ENCODE measurements at places on chromosomes 2 and 18.

GRCh38 chr2:146003337-146003736 is 1483.4 kb upstream of the ZEB2 start:
- DNase-seq = no peak

- no peak for DNase-seq
These were observed 43.4 kb downstream of the FAM98A start for GRCh38 chr2:33555681-33556080.

DNA sequence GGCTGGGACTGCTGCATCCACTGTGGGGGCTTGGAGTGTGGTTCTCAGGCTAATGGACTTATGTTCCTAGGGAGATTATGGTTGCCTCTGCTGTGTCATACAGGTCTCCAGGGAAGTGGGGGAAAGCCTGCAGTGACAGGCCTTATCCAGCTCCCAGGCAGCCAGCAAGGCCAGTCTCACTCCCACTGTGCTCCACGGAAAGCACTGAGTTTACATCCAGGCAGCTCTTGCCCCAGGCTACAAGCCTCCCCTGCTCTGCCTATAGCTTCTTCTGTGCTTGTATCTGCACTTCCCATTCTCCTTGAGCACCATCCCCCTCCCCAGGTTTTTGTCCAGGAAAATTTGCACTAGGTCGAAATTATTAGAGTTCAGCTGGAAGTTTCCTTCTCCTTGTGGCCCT is 231.9 kb downstream of the ZRANB3 start:
- no peak for DNase-seq

GRCh38 chr2:160075171-160075570 is 12.8 kb upstream of the PLA2R1 start:
- DNase-seq = peak; percentile 30

GRCh38 chr2:170816504-170817092 is at the start of gene GAD1:
TSS of gene GAD1 (plus strand) at chr2:170816887. CDS start at chr2:170818592, 1,705 bp downstream.
- peak; percentile 47 for DNase-seq

GRCh38 chr2:169964740-169965139 is 137.5 kb downstream of the UBR3 start:
- no peak for DNase-seq

DNA sequence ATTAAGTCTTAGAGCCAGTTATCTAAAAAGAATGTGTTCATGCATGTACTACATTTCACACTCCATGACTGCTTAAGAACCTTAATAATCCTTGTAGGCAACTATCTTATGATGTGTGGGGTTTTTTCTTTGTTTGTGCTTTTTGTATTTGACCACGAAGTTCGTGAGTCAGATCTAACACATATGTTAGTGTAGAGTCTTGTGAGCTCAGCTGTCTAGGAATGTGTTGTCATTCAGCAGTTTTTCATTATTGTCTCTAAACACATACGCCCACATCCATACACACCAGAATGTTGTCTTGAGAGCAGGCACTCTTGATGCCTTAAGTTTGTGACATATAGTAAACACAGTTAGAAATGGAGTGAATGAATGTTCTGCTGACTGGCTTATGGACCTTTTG is 38.4 kb downstream of the CAB39 start:
- DNase-seq = no peak

GRCh38 chr2:175630280-175631244 is 371.5 kb downstream of the LNPK start:
- DNase-seq = no peak

- no peak for DNase-seq
These were observed 93.4 kb upstream of the ZBTB14 start for GRCh38 chr18:5388896-5389295.

DNA sequence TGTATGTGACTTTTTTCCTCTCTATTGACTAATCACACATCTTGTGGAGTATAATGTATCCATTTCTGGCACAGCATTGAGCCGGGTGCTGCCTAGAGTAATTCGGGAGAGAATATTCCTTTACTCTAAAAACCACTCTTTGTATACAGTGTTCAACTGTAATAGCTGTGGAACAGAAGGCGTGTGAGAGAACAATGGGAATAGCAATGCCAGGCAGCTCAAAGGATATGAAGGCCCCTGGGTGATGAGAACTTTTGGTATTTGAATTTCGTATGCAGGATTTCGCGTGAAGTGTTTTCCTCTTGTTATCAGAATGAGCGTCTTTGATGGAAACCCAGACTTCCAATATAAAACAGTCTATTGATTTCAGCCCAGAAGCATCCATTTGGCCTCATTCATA is 84.6 kb upstream of the MAP3K20 start:
- no peak for DNase-seq

GRCh38 chr2:98458207-98458606 is 13.5 kb downstream of the INPP4A start:
- no peak for DNase-seq

DNA sequence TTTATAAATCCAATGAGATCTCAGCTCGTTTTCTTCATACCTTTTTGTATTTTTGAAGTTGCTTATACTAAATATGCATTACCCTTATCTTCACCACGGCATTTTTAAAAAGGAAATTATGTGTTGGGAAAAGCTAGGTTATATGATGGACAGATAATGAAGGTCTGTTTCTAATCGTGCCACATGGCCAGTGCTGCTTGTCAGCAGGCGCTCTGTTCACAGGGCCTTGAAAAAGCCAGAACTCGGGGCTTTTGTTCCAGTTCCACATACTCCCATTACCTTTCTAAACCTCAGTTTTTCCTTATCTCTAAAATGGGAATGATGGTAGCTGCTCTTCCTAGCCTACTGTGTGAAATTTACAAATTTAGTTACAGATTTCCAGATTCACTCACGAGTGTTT is 42.0 kb downstream of the EPAS1 start:
- DNase-seq = no peak

GRCh38 chr2:176114930-176115625 is 1.5 kb upstream of the HOXD10 start:
- DNase-seq = no peak

DNA sequence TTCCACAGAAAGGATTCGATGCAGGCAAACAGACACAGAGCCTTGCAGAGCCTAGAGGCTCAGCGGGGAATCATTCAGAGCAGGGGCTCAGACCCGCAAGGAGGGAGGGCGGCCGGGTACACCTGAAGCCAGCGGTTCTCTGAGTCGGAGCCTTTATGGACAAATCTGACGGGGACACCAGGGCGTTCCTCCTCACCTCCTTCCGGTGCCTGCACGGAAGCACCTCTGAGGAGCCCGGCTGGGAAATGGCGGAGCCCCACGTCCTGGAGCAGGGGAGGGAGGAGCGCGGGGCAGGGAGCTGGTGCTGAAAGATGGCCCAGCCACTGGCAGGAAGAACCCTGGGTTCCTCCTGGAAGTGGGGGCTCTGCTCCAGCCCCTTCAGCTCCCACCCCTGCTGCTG is 193.5 kb upstream of the ALKAL2 start:
- DNase-seq = no peak

DNA sequence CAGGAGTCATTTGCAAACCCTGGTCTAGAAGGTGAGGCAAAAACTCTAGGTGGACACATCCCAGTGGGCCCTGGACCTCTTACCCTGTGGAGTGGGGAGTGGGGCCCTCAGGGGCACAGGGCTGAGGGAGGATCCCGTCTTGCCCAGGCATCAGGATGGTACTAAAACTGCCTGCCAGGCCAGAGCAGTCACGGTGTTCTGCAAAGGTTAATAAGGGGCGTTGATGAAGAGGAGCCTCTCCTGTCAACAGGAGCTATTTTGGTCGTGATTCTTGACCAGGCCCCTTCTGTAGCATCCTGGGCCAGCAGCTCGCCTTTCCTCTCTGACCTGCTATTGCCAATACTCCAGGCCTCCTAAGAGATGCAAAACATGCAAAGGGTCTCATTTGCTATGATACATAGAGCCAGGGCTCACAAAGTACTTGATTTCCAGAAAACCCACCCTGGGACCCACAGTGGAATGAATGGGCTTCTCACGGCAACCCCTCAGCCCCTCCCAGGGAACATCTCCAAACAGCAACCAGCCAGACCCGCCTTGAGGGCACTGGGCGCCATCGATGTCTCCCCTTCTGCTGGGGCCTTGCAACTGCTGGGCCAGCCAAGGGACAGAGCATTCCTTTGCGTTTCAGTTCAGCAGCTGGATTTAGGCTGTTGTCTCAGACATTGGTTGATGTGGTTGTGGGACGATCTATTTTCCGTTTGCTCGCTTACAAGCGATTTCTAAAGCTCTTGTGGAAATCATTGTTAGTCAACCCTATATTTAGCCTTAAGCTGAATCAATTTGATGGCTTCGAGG is 111.1 kb downstream of the PDCL3 start:
- no peak for DNase-seq

DNA sequence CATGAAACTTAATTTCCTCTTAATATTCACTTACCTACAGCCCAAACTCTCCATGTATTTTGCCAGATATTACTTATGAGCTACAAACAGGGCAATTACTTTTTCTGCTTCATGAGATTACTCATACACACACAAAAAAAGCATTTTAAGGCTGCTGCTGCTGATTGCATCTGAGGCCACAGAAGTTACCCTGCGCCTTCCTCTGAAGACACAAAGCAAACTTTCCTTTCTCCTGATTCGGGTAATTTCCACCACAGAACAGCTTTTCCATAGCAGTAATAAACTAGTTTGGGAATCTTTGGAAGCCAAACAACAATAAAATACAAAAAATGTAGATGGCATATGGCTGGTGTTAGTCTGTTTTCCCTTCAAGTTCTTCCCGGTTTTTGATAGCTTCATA is 6.2 kb downstream of the TTC32 start:
- no peak for DNase-seq

DNA sequence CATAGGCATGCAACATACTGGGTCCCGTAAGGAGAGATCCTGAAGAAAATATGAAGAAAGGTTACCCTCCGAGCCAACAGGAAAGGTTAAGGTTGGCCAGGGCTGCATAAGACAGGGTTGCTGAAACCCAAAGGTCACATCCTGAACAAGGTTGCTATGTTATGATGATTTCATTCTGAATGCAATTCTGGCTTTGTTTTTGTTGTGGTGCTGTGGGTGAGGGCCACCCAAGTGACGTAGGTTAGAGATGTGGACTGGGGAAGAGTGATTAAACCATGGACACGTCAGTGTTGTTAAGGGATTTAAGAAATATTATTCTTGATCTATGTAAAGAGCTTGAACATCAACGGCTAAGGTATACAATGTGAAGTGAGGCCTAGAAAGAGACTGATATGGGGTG is 60.0 kb downstream of the ZEB2 start:
- no peak for DNase-seq

- no peak for DNase-seq
These were observed 6.6 kb upstream of the RPL37A start for GRCh38 chr2:216491793-216492596.

DNA sequence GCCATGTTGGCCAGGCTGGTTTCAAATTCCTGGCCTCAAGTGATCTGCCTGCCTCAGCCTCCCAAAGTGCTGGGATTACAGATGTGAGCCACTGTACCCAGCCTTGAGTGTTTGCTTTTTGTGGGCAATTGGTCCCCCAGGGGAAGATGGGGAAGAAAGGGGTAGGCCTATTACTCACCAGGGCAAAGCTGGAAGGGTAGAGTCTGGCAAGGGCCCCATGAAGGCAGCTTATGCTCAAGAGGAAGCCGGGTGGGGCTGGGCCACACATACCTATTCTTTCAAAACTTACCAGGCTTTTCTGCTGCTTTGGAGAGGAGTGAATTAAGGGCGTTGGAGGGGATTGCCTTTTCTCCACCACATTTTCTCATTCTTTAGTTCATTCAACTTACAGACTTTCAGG is 24.5 kb upstream of the CD28 start:
- DNase-seq = no peak

DNA sequence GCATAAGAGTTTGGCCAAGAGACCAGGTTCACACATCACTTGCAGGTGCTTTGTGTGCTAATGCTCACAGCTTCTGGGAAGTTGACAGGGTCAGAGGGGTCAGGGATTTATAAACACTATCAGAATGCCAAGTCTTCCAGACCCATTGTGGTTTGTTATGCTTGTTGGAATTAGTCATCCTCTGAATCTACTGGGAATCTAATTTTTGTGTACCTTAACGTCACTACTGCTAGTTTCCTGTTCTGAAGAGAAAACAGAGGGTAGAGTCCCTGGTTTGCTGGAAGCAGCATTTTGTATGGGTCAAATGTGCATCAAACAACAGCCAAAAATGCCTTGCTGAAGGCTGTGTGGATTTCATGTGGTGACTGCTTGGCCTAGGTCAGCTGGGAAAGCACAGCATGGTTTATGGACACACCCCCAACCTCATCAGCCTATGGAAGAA is 33.3 kb downstream of the ANTXR1 start:
- no peak for DNase-seq

DNA sequence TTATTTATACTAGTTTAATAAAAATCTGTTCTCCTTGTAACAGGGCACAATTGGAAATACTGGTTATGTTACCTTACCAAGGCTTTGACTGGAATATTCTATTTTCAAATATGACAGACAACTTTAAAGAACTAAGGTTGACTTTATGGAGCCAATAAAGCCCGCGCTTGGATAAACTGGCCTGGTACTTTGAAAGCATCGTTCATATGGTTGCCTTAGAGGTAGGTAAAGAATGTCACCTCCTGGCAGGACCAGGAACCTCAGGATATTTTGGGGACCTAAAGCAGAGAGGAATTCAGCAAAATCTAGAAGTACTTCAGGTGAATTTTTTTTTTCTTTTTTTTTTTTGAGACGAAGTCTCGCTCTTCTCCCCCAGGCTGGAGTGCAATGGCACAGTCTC is 71.2 kb upstream of the CREB1 start:
- no peak for DNase-seq

Measured in NCI-H446 treated with DMSO at 0.1 percent for 48 hours (cell line).